ENCODE measurements at places on chromosomes 7 and 10. TPM values are rescaled to one million over a fixed set of nuclear protein-coding genes. Genes with fewer than 3 reads are reported as not detected.

The NDUFB2 gene
- total RNA-seq = 404 TPM

The STRIP2 gene
- total RNA-seq = 9.6 TPM

GRCh38 chr10:71584902-71585563 lies 134.5 kb downstream of the C10orf105 start:
- peak; percentile 24 for DNase-seq

DNA sequence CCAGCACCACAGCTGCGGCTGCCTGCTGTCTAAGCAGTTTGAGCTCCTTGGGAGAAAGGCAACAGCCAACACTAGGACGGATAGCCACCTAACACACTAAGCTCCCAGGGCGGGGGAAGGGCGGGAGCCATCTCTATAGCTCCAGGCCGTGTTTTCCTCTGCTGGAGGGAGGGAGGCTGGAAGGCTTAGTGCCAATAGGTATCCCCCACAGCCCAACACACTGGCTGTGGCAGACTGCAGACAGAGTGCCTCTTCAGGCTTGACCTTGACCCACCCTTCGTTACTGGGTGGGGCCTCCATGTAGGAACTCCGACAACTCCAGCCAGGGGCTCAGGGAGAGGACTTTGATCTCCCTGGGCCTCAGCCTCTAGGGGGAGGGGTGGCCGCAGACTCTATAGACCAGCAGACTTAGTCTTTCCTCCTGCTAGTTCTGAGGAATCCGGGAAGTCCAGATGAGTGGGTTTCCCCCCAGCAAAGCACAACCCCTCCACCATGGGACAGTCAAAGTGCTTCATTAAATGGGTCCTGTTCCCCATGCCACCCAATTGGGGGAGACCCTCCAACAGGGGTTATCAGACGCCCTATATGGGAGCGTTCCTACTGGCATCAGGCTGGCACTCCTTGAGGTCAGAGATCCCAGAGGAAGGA lies 314.4 kb upstream of the MKI67 start:
- DNase-seq = no peak

GRCh38 chr7:151088856-151089699 lies 2.8 kb downstream of the AGAP3 start:
- peak; percentile 79 for DNase-seq

DNA sequence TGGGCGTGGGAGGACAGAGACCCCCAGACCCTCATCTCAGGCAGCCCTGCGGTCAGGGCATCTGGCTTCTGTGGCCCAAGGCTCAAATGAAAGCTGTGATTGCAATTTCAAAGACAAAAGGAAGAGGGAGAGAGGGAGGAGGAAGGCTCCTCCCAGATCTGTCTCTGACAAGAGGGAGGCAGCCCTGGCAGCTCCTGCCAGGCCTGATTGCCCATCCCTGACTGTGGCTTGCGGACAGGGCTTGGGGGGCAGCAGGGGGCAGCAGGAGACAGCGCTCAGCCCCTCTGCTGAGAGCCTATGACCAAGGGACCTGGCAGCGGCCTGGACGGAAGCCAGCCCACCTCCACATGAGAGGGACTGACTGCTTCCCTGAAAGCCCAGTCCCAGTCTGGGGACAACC lies 91.8 kb downstream of the PTPRN2 start:
- peak; percentile 84 for DNase-seq

- DNase-seq = no peak
Observed at GRCh38 chr7:47407136-47407535, 174.8 kb downstream of the TNS3 start.

- DNase-seq = no peak
Observed at GRCh38 chr10:12833451-12833850, 168.1 kb downstream of the CCDC3 start.

The SH2D4B gene
- 0.06 TPM for total RNA-seq

- peak; percentile 65 for DNase-seq
Observed at GRCh38 chr10:124647421-124648130, 96.6 kb downstream of the FAM53B start.

GRCh38 chr10:22760025-22760424 lies 45.6 kb upstream of the PIP4K2A start:
- DNase-seq = no peak

The MRLN gene
- not detected for total RNA-seq

DNA sequence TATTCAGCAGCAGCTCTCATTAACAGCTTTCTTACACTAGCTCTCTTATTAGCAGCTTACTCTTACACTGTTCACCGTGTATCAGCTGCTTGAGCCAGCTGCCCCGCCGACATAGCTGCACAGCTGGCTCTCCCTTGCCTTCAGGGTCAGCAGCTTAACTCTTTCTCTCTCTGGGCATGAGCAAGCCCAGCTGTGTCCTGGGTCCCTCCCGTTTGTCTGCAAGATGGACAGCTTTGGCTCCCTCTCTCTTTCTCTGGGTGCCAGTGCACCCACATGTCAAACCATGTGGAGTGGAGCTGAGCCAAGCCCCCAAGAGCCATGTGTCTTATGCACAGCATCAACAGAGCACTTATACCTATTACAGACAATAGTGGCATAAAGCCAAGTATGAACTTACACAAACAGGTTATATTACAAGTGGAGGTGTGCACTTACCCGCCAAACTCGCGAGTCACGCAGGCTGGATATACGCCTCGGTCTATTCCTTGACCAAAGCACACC lies 35.7 kb upstream of the MTPAP start:
- DNase-seq = peak; percentile 11

DNA sequence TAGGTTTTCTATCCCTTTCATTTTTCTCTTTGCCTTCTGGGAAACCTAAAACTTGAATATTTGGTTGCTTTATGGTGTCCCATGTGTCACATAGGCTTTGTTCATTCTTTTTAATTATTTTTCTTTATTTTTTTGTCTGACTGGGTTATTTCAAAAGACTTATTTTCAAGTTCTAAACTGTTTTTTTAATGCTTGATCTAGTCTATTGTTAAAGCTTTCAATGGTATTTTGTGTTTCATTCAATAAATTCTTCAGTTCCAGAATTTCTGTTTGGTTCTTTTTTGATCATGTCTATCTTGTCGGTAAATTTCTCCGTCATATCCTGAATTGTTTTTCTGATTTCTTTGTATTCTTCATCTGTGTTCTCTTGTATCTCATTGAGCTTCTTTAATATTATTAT lies 86.8 kb downstream of the NPS start:
- no peak for DNase-seq

GRCh38 chr7:29806208-29806994 lies at the start of gene WIPF3:
TSS of gene WIPF3 (plus strand) at chr7:29806508. CDS start at chr7:29834725, 28,217 bp downstream.
- peak; percentile 52 for DNase-seq

- no peak for DNase-seq
Observed at GRCh38 chr7:151322906-151323305, 18.7 kb upstream of the NUB1 start.

DNA sequence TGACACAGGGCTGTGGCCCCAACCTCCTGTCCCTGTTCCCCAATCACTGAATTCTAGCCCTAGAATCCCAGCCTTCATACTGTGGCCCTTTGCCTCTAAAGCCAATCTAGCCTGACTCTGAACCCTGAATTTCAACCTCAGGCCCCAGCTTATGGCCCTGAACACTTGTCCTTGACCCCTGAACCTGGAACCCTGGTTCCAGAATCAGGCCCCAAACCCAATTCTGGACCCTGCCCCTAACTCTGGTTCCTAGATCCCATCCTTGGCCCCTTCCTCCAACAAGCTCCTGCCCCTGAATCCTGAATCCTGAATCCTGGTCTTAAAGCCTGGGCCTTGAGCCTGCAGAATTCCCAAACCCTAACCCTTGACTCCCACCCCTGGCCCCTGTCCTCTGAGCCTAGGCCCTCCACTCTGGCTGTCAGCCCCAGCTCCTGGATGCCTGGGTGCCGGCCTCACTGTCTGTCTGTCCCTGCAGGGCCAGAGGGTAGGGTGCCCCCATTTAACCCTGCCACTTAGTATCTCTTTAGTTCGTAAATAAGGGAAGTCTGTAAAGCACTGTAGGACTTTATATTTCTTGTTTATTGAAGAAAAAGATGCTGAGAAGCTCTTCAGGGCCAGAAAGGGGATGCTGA lies 1.3 kb downstream of the INPP5A start:
- DNase-seq = no peak

GRCh38 chr7:51444936-51445335 lies 128.3 kb upstream of the COBL start:
- DNase-seq = no peak

DNA sequence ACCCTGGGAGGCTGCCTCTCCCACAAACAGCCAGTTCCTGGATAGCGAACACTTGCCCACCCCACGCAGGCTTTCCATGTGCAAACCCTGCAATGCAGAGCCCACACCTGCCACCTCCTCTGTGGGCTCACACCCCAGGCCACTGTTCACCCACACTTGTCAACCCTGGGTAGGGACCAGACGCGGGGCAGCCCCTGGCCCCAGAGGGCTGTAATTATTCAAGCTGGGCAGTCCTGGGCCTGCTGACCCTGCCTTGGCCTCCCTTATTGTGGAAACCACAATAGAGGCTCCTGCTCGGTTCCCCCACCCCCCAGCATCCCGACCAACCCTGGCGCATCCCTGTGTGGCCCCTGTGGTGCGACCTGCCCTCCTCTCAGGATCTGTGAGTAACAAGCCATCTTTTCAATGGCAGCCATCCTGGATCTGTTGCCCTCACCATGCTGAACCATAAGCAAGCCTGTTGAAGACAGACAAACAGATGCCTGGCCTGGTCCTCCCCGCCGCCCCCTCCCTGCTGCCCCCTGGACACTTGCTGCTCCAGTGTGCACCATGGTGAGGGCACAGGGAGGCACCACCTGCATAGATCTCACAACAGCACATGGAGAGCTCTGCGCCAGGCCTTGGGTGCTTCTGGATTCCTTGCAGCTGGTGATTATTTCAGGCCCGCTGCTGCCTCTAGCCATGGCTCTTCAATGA lies 15.8 kb upstream of the UBE3C start:
- DNase-seq = no peak

DNA sequence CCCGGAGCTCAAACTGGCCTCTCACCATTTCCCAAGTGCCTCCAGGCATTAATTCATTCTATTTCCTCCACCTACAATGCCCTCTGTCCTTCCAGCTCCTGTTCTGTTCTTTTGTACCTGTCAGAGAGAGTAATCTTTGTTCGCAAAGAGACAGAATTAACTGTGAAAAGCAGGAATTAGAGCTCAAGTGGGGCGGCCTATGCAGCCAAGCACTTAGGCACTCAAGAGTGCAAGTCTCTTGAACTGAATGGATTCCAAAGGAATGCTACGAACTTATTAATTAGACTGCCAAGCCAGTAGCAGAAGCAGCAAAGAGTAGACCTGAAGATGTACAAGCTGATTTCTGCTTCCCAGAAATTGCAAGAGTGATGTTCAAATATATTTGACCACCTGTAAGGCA lies 338.3 kb upstream of the AUTS2 start:
- no peak for DNase-seq

The EGR2 gene
- total RNA-seq = 1.4 TPM

The MYOF gene
- 124 TPM for total RNA-seq

- no peak for DNase-seq
Observed at GRCh38 chr10:72252972-72253371, 20.8 kb upstream of the DDIT4 start.

The C7orf33 gene
- not detected for total RNA-seq

GRCh38 chr10:46220187-46220586 lies 66.6 kb upstream of the ANTXRL start:
- DNase-seq = no peak

- no peak for DNase-seq
Observed at GRCh38 chr10:24344695-24345463, 135.9 kb downstream of the KIAA1217 start.

GRCh38 chr10:44569193-44570091 lies 184.5 kb upstream of the CXCL12 start:
- DNase-seq = peak; percentile 23

DNA sequence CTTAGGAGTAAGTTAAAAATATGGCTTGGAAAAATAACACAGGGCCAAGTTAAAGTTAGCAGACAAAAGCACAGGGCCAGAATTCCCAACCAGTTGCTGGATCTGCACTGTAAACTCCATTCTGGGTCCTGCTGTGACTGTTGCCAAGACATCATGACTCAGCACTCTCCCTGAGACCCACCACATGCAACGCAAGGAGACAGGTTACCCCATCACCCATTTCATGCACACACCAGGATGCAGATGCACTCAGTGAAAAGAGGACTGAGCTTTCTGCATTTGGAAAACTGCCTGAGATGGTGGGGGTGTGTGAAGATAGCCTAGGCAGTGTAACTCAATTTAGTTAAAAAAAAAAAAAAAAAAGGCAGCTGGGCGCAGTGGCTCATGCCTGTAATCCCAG lies 97.6 kb upstream of the ZNF438 start:
- DNase-seq = peak; percentile 62

- DNase-seq = no peak
Observed at GRCh38 chr10:50554995-50555568, 68.7 kb downstream of the SGMS1 start.

- no peak for DNase-seq
Observed at GRCh38 chr7:159149488-159149887, 4.8 kb upstream of the VIPR2 start.

- DNase-seq = no peak
Observed at GRCh38 chr10:31383810-31384588, 65.0 kb downstream of the ZEB1 start.

The NKX1-2 gene
- total RNA-seq = not detected

The PLAC9 gene
- total RNA-seq = not detected

DNA sequence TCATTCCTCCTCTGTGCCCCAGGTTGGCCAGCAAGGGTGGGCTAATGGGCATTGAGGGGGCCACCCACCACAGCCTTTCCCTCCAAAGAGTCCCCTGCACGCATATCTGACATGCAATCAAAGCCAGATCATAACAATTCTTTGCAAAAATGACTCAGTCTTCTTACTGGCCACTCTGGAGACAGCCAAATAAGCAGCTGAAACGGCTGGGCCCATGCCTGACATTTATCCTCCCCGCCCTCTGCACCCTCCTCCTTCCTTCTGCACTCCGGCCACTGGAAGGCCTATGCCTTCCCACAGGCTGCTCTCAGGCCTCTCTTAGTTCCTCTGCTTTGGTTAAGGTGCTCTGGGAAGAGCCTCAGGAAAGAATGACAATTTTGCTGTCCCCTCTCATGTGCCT lies 29.2 kb upstream of the NPFFR1 start:
- DNase-seq = no peak

DNA sequence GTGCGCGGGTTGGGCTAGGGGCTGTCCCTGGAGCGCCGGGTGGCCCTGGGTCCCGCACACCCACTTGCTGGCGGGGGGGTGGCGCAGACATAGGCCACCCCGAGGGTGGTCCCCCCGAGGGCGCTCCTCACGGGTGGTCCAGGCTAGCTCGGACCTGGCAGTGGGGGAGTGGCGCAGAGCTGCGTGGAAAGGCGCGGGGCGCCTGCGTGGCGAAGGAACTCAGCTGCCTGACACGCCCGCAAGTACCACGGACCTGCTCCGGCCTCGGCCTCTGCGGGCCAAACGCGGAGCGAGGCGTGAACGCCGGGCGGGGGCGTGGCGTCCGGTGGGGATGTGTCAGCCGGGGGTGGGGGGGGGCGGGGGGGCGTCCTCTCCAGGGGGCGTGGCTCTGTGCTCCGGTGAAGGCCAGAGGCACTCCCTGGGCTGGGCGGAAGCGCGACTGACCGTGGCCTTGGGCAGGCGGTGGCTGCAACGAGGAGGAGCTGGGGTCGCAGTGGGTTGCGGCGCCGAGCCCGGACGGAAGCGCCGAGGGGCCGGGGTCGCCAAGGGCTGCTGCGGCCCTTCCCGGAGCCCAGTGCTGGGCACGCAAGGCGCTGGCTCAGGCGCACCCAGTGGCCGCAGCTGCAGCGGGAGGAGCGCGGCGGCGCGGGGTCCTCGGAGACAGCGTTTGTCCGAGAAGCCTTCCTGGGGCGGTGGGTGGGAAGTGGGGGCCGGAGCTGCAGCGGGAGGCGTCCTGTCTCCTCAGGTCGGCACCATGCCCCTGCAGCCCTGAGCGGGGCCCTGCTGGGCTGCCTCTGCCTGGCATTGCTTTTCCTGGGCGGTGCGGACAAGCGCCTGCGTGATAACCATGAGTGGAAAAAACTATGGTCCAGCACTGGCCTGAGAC lies 58.9 kb upstream of the NUPR2 start:
- peak; percentile 57 for DNase-seq
